ENCODE measurements at places on chromosomes 11 and 22. TPM values are rescaled to one million over a fixed set of nuclear protein-coding genes. Genes with fewer than 3 reads are reported as not detected.

OR51I1 gene
- total RNA-seq, result not detected

PHLDA2 gene
- total RNA-seq, result 1.1 TPM

- peak; percentile 51 for DNase-seq
- H3K4me3 ChIP-seq, result no peak overlapping the region
- peaks cover 41% of the 10 kb centered on the region for H3K4me1 ChIP-seq
These were observed 3.8 kb downstream of the PIM3 start for GRCh38 chr22:49964136-49965090.

PNPLA5 gene
- not detected for total RNA-seq

DNA sequence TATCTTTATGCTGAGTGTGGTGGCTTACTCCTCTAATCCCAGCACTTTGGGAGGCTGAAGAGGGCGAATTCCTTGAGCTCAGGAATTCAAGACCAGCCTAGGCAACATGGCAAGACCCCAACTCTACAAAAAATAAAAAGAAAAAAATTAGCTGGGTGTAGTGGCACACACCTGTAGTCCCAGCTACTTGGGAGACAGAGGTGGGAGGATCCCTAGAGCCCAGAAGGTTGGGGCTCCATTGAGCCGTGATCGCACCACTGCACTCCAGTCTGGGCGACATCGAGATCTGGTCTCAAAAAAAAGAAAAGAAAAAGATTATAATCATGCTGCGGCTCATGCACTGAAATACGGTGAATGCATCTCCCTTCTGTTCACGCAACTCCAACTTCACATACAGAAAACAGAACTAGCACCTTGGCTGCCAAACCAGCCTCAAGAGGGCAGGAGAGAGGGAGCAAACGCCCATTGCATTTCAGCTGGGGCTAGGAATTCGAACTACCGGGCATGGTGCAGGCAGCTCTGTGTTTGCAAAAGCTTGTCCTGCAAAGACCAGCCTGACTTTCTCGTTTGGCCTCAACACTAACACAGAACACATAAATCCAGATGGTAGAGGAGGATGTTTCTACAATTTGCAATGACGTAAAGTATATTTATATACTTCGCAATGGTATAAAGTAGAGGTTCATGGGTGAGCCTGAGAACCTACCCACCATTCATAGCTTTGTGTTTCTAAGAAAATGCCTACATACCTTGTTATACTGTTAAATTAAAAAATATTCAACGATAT is 6.3 kb upstream of the SYNGR1 start:
- H3K36me3 ChIP-seq, result no peaks in the 10 kb centered on the region
- peaks cover 5% of the 10 kb centered on the region for H3K4me1 ChIP-seq
- no peaks in the 10 kb centered on the region for H3K27me3 ChIP-seq
- no peak overlapping the region for H3K27ac ChIP-seq

DNA sequence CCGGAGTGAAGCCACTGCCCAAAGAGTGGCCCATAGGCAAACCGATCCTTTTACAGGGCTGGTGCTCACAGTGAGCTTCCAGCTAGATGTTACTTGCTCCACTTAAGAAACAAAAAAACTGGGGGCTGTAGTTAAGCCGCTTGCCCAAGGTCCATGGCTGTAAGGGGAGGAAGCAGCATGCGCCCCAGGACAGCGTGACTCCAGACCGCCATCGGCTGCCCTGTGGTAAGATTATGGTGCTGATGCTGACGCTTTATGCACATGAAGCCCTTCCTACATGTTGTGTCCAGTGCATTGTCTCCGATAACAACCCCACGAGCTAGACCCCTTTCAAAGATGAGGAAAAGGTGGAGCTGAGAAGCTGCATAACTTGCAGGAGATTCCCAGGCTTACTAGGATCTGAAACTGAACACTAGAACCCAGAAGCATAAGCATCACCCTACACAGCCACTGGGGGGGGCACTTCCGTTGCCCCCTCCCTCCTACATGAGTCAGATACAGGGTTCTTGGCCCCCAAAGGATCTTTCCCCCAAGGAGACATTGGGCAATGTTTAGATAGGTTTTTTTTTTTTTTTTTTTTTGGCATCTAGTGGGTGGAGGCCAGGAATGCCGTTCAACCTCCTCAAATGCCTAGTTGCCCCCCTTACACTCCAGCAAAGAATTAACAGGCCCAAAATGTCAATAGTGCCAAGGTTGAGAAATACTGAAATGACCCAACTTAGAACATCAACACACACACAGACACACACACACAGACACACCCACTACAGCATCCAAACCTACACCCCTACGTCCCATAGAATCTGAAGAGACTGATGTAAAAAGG is 53.9 kb downstream of the MN1 start:
- H3K27me3 ChIP-seq, result no peaks in the 10 kb centered on the region
- H3K36me3 ChIP-seq, result no peaks in the 10 kb centered on the region
- no peak overlapping the region for H3K4me3 ChIP-seq
- DNase-seq, result no peak
- H3K4me1 ChIP-seq, result no peaks in the 10 kb centered on the region
- H3K27ac ChIP-seq, result no peak overlapping the region

DNA sequence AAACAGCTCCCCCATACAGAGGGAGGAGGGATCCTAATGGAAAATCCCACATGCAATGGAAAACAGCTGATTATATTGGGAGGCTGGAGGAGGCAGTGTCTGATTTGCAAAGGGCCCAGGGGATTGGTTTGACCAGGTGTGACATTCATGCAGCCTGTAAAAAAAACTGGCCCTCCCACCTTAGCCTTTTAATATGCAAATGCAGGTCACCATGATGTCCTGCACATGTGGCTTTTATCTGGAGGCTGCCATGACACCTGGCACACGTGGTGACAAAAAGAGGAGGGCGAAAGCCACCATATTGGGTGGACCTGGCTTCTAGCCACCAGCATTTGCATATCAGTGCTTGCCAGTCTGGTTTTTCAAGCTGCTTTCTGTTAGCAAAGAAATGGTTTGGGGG is 48.5 kb downstream of the ZNF280B start:
- no peak for DNase-seq
- peaks cover 4% of the 10 kb centered on the region for H3K27me3 ChIP-seq
- no peaks in the 10 kb centered on the region for H3K4me1 ChIP-seq
- H3K36me3 ChIP-seq, result no peaks in the 10 kb centered on the region
- H3K4me3 ChIP-seq, result no peak overlapping the region
- no peak overlapping the region for H3K27ac ChIP-seq

- H3K27ac ChIP-seq, result no peak overlapping the region
- DNase-seq, result no peak
- H3K36me3 ChIP-seq, result no peaks in the 10 kb centered on the region
These were observed 26.7 kb downstream of the RRP8 start for GRCh38 chr11:6576471-6577373.

NAALAD2 gene
- total RNA-seq, result not detected

WT1 gene
- total RNA-seq, result not detected

All from CD4-positive, alpha-beta memory T cell (primary cell).